ENCODE measurements at places on chromosomes 6 and 20.
A peak's percentile ranks its signal among the peaks of the same experiment; 100 is the strongest.

- no peak for DNase-seq
These were observed 16.7 kb downstream of the RAD21L1 start for GRCh38 chr20:1242530-1242929.

- DNase-seq = no peak
These were observed 103.0 kb downstream of the PLEKHG1 start for GRCh38 chr6:150702675-150703074.

DNA sequence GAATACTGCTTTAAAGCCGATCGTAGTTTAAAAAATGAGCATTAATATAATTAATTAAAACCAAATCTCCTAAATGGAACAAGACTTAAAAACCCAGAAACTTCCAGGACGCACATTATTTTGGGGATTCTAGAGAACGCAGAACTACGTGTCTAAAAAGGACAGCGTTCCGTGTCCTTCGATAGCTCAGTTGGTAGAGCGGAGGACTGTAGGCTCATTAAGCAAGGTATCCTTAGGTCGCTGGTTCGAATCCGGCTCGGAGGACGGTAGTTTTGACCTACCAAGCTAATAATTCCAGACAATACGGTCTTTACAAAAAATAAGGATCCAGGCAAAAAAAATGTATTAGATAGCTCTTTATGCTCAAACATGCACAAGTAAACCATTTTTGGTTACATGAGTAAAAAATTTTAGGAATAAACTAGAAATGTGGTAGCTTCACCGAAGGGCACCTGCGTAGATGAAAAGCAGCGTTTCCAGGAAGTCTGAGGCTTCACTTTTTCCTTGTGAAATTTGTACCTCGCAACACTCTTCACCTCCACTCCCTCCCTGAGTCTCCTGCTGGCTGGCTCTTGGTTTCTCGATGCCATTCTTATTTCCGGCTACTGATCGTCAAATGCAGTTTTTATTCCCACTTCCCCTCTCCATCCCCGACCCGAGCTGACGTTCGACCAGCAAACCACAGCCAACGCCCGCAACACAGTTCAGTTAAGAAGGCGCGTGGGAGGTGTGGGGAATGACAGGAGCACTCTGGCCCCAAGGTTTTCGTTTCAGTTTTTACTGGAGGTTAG lies 19.6 kb upstream of the ABT1 start:
- peak; percentile 88 for DNase-seq

GRCh38 chr20:36804425-36804824 lies 30.9 kb upstream of the DSN1 start:
- no peak for DNase-seq

DNA sequence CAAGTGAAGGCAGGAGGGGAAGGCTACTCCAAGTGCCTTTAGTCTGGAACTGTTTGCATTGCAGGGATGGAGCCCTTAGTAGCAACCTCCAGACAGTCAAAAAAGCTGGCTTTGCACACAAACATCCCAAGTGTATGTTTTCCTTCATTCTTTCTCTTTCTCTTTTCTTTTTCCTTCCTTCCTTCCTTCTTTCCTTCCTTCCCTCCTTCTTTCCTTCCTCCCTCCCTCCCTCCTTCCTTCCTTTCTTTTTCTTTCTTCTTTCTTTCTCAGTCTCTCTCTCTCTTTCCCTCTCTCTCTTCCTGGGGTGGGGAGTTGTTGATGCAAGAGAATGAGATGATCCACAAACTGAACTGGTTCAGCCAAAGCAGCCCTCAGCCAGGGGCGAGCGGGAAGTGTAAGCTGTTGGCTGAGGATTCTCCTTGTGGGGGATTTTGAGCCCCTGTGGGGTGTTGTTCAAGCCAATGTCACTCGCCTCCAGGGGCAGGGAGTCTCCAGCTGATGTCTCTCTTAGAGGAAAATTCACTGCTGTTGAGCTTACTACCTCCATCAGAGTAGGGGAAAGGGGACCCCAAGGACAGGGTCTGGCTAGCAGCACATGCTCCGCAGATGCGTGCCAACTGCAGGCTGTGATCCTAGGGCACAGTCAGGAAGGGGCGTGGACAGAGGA lies 11.7 kb downstream of the RSPO4 start:
- DNase-seq = no peak

GRCh38 chr20:24664266-24664986 lies 195.0 kb downstream of the SYNDIG1 start:
- no peak for DNase-seq

GRCh38 chr6:69044534-69044933 lies 409.5 kb downstream of the ADGRB3 start:
- peak; percentile 4 for DNase-seq

DNA sequence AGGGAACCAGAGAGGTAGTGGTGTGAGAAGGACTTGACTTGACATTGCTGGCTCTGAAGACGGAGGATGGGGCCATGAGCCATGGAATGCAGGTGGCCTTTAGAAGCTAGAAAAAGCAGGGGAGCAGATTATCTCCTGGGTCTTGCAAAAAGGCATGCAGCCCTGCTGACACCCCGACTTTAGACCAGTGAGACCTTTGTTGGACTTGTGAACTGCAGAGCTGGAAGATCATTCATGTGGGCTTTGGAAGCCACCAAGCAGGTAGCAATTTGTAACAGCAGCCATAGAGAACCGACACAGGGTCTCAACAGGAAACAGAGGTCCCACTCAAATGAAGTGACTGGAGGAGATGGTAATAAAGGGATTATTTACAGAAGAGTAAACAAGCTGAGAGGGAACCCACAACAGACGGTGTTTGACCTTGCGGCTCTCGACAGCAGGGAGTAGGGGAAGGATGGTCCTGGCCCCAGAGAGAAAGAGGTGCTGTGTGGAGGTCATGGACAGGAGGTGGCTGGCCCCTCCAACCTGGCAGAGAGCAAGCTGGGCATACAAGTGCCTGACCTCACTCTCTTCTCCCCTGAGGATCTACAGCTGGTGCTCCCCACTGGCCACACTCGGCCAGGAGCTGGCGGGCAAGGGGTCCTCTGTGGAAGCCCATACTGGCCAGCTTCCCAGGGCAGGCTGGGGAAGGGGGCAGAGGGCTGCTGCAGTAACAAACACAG lies 43.9 kb downstream of the SLC22A23 start:
- no peak for DNase-seq
